Fibroblast of the aortic adventitia (primary cell): ENCODE measurements at places on chromosomes 12 and 14.
A peak's percentile ranks its signal among the peaks of the same experiment; 100 is the strongest.

- no peak for DNase-seq
Measured at GRCh38 chr12:70049596-70050360, 193.5 kb upstream of the CNOT2 start.

GRCh38 chr14:77375164-77375950, 1.5 kb downstream of the TMED8 start:
- no peak for DNase-seq

- no peak for DNase-seq
Measured at GRCh38 chr14:91925727-91926121, 21.8 kb downstream of the FBLN5 start.

DNA sequence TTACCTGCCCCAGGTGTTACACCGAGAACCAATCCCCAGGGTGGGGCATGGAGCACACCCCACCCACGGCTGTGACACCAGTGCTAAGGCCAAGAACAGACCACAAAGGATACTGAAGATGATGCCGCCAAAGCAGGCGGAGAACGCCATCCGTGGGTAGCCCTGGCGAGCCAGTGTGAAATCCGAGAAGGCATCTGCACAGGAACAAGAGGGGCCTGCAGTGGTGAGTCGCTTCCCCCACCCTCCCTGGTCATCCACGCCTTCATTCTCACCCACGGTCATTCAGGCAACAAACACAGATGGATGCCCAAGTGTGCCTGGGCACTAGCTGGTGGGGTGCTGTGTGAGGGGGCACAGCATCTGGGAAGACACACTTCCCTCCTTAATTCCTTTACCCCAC, 28.5 kb downstream of the SLC8B1 start:
- DNase-seq, result no peak

DNA sequence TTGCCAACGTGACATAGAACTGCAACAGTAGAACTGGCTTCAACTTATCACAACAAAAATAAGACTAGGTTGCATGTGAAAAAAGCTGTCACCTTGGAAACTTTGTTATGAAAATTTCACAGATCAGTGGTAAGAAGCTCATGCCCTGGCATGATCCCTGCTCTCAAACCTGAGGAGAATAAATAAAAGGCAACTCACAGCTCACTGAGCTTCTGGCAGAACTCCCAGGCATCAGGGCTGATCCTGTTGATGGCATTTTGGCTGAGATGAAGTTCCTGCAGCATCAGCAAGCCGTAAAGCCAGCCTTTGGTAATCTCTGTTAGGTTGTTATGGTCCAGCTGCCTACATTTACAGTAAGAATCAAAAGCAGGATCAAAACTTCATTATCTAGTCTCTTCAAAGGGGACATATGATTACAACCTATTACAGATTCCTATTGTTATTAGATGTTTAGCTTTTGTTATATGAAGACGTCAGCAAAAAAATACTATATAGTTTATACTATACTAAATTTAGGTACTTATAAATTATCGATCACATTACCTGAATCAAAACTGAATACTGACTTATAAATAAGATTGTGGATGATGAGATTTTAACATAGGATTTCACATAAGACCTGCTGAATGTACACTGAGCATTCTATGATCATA, 32.0 kb downstream of the LRIG3 start:
- peak; percentile 93 for DNase-seq

DNA sequence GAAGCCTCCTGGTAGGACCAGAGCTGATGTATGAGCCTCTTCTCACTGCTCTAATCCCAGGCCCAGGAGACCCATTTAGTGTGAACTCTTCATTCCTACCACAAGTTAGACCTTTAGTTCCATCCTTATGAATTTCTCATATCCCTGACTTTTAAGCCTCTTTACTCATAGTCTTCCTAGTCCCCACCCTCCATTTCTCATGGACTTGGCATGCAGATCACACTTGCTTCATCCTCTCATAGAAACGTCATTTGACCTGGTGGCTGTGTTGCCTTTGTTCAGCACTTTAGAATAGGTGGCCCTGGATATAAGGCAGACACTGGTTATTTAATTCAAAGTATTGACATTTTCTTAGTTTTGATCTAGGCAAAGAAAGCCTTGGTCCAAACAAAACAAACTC, 99.5 kb downstream of the SLC16A7 start:
- peak; percentile 72 for DNase-seq

- DNase-seq, result no peak
Measured at GRCh38 chr14:36408388-36408787, 88.0 kb upstream of the MBIP start.

GRCh38 chr12:28265435-28266042, 75.3 kb downstream of the CCDC91 start:
- peak; percentile 25 for DNase-seq

GRCh38 chr12:12019881-12020280, 50.9 kb upstream of the BCL2L14 start:
- no peak for DNase-seq

DNA sequence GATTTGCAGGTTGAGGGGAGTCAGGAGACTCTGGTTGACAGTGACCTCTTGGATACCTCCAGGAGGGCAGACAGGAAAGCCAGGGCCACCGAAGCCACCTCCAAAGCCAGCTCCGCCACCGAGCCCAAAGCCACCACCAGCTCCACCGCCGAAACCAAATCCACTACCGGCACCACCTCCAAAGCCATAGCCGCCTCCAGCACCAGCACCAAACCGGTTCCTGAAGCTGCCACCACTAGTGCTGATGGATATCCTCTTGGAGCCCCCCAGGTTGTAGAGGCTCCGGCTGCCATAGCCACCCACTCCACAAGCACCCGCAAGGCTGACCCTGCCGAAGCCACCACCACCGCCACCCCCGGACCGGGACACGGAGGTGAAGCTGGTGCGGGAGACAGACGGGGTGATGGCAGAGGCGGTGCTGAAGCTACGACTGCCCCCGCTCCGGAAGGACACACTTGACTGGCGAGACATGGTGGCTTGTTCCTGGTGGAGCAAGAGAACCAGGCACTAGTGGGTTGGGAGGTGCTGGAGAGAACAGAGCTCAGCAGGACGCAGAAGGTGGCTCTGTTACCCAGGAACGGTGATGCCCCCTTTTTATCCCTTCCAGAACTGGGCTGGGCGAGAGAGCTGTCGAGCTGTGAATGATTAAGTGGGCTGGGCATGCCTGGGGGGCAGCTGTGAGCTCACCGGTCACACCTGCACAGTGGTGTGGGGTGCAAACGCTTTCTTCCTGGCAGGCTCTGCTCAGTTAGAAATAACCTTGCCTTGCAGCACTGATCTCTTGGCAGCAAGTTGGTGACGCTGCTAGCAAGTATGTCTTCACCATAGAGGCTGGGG, at the start of gene KRT5:
KRT5 (minus strand) TSS at position 569 of the 837 bp plus-strand sequence; CDS start at position 471, 98 bp downstream.
- DNase-seq, result no peak

GRCh38 chr12:12577786-12578185, 15.1 kb upstream of the DUSP16 start:
- DNase-seq, result no peak

DNA sequence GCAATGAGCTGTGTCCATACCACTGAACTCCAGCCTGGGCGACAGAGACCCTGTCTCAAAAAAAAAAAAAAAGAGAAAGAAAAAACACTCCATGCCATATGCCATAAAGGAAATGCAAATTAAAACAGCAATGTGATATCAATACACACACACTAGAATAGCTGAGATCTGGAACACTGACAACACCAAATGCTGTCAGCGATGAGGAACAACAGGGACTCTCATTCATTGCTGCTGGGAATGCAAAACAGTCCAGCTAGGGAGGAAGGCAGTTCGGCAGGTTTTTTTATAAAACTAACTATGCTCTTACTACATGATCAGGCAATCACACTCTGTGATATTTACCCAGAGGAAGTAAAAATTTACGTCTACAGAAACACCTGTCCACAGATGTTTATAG, 3.4 kb upstream of the ABCB9 start:
- DNase-seq, result no peak

GRCh38 chr12:17809206-17809605, 280.8 kb downstream of the RERGL start:
- no peak for DNase-seq

DNA sequence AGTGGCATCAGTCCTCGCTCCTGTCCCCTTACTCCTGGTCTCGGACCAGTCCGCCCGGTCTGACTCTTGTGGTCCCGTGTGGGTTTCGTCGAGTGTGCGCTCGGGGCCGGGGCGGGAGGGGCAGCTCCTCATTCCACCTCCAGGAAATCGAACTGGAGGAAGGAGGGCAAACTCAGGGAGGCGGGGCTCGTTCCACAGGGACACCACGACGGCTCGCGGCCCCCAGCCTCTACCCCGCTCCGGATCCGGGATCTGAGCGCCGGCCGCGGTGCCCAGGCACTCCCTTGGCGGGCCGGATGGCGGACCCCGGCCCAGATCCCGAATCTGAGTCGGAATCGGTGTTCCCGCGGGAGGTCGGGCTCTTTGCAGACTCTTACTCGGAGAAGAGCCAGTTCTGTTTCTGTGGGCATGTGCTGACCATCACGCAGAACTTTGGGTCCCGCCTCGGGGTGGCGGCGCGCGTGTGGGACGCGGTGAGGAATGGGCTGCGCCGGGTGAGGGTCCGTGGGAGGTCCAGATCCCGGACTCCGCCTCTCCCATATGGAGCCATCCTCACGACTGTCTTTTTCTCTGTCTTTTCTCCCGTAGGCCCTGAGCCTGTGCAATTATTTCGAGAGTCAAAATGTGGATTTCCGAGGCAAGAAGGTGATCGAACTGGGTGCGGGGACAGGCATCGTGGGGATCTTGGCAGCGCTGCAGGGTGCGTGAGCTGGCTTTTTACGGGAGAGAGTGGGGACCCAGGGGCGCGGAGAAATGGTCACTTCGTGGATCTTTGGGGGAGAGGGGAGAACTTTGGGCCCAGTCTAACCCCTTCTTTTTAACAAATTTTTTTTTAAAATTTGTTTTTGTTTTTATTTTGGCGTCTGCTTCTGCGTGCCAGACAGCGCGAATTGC, at the start of gene EEF1AKMT3:
EEF1AKMT3 (plus strand) TSS at position 186 of the 894 bp plus-strand sequence; CDS start at position 297, 111 bp downstream.
- peak; percentile 32 for DNase-seq

GRCh38 chr12:12885096-12885792, 6.1 kb upstream of the GPRC5A start:
- no peak for DNase-seq

DNA sequence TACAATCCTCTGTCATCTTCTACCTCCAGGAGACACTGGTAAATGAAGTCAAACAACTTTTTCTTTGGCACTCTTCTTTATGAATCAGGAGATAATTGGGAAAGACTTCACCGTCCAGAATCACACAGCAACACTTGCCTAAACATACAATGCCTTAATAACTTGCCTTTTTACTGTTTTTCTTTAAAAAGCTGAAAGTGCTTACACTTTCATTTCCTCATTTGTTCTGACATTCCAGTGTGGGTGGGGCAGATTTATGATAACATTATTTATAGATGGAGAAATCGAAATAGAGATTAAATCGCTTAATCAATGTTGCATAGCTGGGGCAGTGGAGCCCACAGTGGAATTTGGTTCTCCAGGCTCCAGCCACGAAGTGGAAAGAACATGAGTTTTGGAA, 2.8 kb upstream of the FRS2 start:
- DNase-seq, result peak; percentile 73

GRCh38 chr14:94592457-94592856, 11.2 kb downstream of the SERPINA5 start:
- no peak for DNase-seq

DNA sequence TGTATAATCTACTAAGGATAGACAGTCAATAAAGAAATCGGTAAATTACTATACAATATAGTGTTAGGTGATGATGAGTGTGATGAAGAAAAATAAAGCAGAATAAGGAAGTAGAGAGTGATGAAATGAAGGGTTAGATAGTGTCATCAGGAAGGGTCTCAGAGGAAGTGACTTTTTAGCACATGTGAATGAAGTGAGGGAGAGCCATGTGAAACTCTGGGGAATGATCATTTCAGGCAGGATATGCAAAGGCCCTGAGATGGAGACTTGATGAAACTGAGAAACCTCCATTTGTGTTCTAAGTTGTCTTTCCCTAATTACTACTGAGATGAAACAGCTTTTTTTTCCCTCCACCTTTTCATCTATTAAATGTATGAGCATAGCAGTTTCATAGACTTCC, 19.4 kb upstream of the GNPTAB start:
- DNase-seq, result no peak

DNA sequence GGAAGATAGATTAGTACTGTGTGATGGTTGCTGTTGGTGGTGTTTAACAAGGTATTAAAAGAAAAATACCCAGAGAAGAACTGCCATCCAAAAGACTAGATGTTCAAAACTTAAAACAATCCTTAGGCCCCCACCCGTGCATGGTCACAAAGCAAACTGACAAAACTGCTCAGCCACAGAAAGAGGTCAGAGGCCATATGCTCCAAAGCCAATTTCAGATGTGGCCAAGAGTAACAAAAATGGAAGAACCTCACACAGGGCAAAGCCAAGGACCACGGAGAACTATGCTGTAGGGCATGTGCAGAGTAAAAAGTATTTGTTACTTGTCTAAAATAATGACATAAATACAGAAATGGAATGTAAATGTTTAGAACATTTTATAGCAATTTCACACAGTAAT, 5.3 kb downstream of the TXNDC16 start:
- no peak for DNase-seq

GRCh38 chr14:104573930-104574329, 5.6 kb upstream of the C14orf180 start:
- no peak for DNase-seq

GRCh38 chr12:3972576-3972975, 99.4 kb upstream of the PARP11 start:
- no peak for DNase-seq

- DNase-seq, result no peak
Measured at GRCh38 chr14:100654025-100654813, 67.0 kb upstream of the BEGAIN start.

GRCh38 chr12:70608184-70608583, 29.0 kb downstream of the PTPRB start:
- no peak for DNase-seq

DNA sequence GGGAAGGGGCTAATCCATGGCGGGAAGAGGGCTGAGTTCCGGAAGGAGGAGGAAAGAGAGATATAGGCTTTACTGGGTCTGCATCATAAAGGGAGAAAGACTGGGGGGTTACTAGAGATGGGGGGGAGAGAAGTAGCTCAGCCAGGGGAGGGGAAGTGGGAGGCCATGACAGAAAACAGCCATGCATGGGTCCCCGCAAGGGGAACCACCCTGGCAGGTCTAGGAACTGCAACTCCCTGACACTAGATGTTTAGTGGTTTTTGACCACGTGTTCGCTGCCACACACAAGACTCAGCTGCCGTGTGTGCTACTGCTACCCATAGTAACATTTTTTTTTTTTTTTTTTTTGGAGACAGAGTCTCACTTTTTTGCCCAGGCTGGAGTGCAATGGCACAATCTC, 145.0 kb downstream of the RIMBP2 start:
- DNase-seq, result no peak

DNA sequence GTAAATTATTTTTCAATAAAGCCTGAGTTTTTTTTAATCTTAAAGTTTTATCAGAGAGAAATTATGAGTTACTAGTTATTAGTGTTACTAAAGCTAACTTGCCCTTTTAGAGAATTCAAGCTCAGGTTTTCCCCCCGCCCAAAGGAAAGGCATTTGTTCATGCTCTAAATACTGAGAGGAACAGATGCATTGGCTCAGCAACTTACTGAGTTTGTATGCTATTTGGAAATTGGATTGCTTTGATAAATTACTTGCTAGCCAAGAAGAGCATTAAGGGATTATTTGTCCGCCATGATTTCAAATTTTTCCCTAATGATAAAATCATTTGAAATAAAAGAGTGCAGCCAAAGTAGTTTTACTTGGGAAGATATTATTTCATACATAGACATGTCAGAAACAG, 149.4 kb downstream of the METTL25 start:
- DNase-seq, result no peak

GRCh38 chr14:95313190-95313589, 6.5 kb downstream of the CLMN start:
- DNase-seq, result no peak
